ENCODE measurements at places on chromosomes 7 and 10.
A peak's percentile ranks its signal among the peaks of the same experiment; 100 is the strongest.

- no peak for DNase-seq
These were observed 2.3 kb upstream of the CREB5 start for GRCh38 chr7:28409716-28410627.

DNA sequence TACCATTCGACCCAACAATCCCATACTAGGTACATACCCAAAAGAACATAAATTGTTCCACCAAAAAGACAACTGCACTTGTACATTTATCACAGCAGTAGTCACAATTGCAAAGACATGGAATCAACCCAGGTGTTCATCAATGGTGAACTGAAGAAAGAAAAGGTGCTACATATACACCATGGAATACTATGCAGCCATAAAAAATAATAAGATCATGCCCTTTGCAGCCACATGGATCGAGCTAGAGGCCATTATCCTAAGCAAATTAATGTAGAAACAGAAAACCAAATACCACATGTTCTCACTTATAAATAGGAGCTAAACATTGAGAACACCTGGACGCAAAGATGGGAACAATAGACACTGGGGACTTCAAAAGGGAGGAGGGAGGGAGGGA, 79.3 kb upstream of the NEBL start:
- DNase-seq, result no peak

- no peak for DNase-seq
These were observed 765 bp upstream of the LCOR start for GRCh38 chr10:96831200-96831866.

- no peak for DNase-seq
These were observed 263.9 kb downstream of the ELFN1 start for GRCh38 chr7:1934017-1934416.

DNA sequence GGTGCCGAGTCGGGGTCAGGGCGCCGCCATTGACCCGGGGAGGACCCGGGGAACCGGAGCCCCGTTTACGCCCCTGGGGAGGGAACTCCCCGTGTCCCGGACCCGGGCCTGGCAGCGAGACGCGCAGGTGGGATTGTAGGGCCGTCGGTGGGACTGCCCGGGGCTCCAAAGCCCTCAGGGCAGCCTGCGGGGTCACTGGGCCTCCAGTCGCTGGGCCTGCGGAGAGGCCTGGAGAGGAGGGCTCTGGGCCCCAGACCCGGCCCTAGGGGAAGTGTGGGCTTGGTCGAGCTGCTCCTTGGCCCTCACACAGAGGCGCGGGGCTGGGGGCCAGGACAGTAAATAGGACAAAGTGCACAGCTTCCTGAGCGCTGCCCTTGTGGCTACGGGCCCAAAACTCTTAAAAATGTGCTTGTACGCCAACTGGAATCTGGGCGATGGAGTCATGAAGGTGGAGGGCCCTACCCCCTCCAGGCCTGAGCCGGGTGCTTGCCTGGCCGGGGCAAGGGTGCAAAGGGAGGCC, 657 bp downstream of the ECHDC3 start:
- DNase-seq, result no peak

GRCh38 chr7:44145479-44145968, 4.4 kb upstream of the MYL7 start:
- DNase-seq, result peak; percentile 70

- DNase-seq, result no peak
These were observed 66.6 kb downstream of the SLIT1 start for GRCh38 chr10:97119058-97119745.

- no peak for DNase-seq
These were observed 97.7 kb downstream of the RGS10 start for GRCh38 chr10:119444866-119445265.

- peak; percentile 72 for DNase-seq
These were observed 126.5 kb downstream of the CUBN start for GRCh38 chr10:17003151-17003550.

- no peak for DNase-seq
These were observed 27.3 kb downstream of the FAM20C start for GRCh38 chr7:219581-220150.

GRCh38 chr10:90871279-90871765, 452 bp upstream of the RPP30 start:
- no peak for DNase-seq

GRCh38 chr10:119103903-119104653, at the start of gene DENND10:
Gene DENND10, plus strand, starts transcription at chr10:119104113. Its CDS starts 30 bp downstream, at chr10:119104143.
- peak; percentile 72 for DNase-seq

DNA sequence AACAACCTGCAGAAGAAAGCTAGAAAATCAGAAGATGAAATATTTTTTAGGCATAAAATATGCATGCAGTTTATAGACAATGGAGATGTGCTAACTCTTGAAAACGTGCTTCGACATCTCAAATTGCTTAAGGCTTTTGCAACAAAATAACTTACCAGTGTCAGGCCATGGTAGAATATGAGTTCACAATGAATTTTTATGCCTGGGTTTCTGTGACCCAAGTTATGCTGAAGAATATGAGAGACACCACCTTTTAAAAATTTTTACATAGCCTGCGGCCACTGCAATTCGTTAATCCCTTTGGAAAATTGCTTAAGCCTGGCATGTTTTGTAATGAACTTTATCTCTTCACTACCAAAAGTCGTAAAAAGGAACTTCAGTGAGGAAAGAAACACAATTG, 170.1 kb upstream of the AKR1E2 start:
- no peak for DNase-seq

DNA sequence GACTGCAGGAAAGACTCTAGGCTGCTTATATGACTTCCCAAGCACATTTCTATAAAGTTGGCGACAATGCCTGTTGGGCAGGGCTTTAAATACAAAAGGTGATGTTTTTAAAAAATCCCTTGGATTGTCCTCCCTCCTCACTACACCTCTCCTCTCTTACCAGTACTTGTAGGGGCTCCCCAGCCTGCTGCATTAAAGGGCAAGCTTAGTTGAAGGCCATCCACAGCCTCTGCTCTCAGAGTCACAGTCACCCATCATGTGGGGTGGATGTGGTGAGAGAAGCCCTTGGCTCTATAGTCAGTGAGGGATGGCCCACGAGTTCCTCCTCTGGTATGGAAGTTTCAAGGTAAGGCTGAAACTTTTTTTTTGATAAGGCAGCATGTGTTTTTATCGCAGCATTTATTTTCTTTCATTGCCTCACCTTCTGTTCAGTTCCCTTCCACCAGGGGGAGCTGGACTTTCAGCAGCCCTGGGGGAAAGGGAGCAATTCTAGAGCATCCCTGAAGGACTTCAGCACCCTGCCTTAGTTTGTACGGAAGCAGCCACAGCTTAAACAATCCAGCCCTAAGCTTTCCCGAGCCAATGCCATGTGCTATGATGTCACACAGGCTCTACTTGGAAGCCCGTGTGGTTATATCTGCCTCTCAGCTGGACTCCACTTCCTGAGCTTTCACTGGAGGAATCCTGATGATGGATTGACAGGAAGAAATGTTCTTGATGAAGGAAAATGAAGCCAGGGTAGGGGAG, 131.9 kb downstream of the CALCR start:
- no peak for DNase-seq

DNA sequence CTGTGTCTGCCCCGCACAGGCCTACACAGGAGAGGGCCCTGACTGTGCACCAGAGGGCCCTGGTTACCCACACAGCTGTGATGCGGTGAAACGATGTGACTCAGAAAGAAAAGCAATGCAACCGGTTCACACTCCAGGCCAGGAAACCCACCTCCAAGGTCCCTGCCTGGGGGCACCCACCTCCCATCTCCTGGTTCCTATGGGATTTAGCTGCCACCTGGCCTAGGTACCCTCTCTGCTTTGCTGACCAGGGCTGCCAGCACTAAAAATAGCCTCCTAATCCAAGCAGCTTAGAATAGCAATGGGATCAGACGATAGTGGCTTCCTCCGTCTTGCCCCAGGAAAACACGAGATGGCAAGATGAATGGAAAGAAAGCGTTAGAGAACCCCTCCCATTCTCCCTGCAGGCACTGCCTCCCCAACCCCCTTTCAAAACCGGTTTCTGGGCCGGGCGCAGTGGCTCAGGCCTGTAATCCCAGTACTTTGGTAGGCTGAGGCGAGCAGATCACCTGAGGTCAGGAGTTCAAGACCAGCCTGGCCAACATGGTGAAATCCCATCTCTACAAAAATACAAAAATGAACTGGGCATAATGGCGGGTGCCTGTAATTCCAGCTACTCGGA, 12.4 kb downstream of the RBP3 start:
- DNase-seq, result no peak

GRCh38 chr10:121303287-121303890, 294.9 kb downstream of the FGFR2 start:
- no peak for DNase-seq

DNA sequence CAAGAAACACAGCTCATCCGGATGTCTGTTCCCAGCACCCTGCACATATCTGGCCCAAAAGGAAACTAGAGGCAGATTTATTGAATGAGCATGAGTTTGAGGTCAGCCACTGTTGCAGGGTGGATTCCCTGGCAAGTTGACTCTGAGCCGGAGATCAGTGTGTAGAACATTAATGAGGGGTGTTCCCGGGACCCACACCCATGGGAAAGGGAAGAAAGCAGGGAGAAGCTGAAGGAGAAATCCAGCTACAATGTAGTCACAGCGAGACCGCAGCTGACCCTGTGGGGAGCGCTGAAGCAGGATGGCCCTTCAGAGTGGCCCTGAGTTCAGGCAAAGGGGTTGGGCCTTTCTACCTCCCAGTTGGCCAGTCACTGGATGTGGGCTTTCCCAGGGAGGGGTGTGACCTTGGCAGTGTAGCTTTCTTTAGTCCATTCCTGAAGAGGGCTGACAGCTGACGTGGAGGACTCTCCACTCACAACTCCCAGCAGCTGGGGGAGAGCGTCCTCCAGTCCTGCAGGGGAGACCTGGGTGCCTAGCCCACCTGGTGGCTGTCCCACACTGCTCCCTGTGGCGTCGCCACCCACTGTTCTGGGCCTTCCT, 324.2 kb upstream of the ZMIZ1 start:
- DNase-seq, result no peak

DNA sequence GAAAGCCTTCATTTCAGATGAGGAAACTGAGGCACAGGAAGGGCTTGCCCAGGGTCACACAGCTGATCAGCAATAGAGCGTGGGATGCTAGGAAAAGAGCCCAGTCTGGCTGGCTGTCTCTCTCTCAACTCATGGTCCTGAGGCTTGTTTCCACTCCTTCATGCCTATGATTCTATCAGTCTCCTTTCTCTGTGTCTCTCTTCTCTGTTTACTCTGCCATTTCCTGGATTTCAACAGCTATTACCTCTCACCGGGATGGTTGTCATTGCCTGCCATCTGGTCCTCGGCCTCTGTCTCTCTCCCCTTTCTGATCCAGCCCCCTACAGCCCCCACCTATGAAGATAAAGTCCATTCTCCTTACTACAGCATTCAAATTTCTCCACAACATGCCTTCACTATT, 93.3 kb upstream of the AGBL3 start:
- DNase-seq, result no peak

DNA sequence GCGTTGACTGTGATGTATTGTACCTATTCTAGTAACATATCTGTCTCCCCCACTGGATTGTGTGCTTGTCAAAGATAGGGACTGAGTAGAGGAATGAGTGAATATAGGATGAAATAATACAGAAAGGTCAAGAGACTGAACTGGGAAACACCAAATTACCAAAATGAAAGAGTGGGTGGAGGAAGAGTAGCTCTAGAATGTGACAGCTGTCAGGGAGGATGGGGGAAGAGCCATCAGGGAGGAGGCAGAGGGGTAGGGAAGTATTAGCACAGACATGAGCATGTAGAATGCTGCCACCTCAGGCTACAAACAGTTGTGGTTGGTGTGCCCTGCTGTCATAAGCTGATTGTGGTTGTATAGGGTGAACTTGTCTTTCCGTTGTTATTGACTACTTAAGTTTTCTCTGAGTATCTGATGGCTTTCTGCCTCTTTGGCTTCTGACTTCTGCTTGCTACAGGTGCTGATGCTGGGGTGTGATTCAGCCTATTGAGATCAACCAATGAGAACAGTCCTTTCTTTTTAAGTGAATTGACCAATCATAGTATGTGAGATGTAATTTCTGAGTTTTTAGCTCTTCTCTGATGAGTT, 5.6 kb downstream of the CCSER2 start:
- peak; percentile 48 for DNase-seq

- DNase-seq, result no peak
These were observed 124.7 kb downstream of the RGS10 start for GRCh38 chr10:119417852-119418251.

GRCh38 chr10:47348138-47348651, at the start of gene RBP3:
Gene RBP3, plus strand, starts transcription at chr10:47348363. Its CDS starts 122 bp downstream, at chr10:47348485.
- no peak for DNase-seq

- no peak for DNase-seq
These were observed 2.9 kb downstream of the ADD3 start for GRCh38 chr10:110010486-110011378.

DNA sequence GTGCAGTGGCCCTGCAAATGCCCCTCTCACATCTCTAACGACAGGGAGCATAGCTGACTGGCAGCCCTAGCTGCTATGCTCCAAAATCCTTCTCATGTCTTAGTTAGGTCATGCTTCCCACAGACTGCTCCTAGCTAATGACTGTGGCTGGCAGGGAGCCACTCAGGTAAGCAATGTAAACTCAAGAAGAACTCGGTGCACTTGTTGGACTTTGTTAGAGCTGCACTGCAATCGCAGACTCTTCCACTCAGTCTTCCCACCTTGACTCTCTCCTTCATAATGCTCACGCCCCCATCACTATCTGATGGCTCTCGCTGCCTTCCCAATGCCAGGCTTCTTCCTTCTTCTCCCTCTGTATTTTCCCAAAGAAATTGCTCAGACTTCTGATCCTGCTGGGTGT, 24.0 kb downstream of the OR9A2 start:
- DNase-seq, result no peak

DNA sequence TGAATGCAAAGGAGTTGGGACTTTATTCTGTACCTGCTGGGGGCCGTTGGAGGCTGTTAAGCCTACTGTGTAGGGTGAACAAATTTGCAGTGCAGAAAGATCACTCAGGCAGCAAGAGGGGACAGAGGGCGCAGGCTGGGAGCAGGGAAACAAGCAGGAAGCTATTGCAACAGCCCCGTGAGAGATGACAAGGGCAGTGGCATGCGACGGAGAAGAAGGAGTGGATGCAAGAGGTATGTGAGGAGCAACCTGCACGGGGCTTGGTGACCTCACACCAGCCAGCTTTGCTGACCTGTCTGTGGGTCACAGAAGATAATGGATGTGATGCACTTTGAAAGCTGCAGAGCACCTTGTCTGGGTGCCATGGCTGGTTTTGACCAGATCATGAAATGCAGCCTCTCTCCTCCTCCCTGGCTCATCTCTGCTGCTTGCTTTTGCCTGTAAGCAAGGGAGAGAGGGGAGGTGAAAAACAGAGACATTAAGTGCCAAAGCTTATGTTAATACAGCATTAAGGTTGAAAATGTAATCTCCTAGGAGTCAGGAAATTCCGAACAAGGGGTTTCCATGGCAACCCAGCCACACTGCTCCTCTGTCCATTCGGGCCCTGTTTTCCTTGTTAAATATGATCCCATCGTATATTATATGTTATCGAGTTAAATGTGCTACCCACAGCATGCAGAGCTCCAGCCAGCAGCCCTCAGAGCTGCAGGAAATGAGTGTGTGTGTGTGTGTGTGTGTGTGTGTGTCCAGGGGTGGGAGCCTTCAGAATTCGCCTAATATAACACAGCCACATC, 314.3 kb upstream of the ZMIZ1 start:
- no peak for DNase-seq

Measured in stimulated activated CD8-positive, alpha-beta memory T cell treated with anti-CD3 and anti-CD28 coated beads, Interleukin-7, amount 100 ng/mL, for 4 hours (primary cell).